ENCODE measurements at places on chromosomes 7 and 10. TPM values are rescaled to one million over a fixed set of nuclear protein-coding genes. Genes with fewer than 3 reads are reported as not detected.

OR2A42 gene
- not detected for total RNA-seq

ZNF736 gene
- total RNA-seq: 8.6 TPM

NMT2 gene
- 7.5 TPM for total RNA-seq

GRCh38 chr7:110568932-110569331 is 522.0 kb upstream of the LRRN3 start:
- peak; percentile 47 for DNase-seq
- peak overlapping the region; percentile 73 for H3K27ac ChIP-seq
- H3K4me3 ChIP-seq: no peak overlapping the region
- no peaks in the 10 kb centered on the region for H3K36me3 ChIP-seq
- H3K27me3 ChIP-seq: no peaks in the 10 kb centered on the region

DNA sequence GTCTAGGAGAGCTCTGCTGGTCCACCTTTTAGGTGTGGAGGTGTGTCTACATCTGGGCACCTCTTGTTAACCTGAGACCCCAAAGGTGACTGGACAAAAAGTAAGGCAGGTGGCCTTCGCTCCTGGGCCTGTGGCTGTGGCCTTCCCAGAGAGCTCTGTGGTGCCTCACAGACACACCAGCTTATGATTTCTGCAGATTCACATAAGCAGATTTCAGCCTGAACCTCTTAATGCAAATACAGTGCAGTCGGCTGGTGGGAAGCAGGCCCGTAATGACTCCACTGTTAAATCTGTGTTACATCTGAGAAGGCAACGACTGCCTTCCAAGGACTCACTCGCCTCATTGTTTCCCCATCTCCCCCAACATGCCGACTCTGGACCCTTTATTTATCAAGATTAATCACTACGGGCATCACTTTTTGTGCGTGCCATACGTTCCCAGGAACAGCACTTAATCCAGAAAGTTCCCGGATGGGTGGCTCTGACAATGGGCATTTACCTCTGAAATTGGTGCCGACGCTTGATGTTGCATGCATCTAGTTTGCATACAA is 119.8 kb downstream of the EBF3 start:
- no peak for DNase-seq
- no peaks in the 10 kb centered on the region for H3K36me3 ChIP-seq
- H3K4me1 ChIP-seq: no peaks in the 10 kb centered on the region
- H3K27ac ChIP-seq: no peak overlapping the region
- H3K27me3 ChIP-seq: no peaks in the 10 kb centered on the region
- no peak overlapping the region for H3K4me3 ChIP-seq

DNA sequence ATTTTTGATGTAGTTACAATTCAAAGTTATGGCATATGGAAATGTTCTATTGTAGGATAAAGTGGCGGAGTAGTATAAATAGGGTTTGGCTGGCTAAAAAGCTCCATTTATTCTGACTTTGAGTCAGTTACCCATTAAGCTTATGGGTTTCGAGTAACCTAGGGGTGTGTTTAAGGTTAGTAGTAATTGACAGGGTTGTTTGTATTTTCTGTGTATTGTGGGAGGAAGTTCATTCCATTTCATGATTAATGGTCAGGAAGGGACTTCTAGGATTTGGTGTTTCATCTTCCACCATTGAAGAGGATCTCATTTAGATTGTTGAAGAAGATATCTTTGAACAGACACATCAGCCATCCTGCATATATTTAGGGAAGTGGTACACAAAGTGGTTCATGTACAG is 75.0 kb downstream of the BICC1 start:
- peaks cover 66% of the 10 kb centered on the region for H3K4me1 ChIP-seq
- H3K27me3 ChIP-seq: no peaks in the 10 kb centered on the region
- H3K4me3 ChIP-seq: no peak overlapping the region
- peaks cover 4% of the 10 kb centered on the region for H3K36me3 ChIP-seq

DNA sequence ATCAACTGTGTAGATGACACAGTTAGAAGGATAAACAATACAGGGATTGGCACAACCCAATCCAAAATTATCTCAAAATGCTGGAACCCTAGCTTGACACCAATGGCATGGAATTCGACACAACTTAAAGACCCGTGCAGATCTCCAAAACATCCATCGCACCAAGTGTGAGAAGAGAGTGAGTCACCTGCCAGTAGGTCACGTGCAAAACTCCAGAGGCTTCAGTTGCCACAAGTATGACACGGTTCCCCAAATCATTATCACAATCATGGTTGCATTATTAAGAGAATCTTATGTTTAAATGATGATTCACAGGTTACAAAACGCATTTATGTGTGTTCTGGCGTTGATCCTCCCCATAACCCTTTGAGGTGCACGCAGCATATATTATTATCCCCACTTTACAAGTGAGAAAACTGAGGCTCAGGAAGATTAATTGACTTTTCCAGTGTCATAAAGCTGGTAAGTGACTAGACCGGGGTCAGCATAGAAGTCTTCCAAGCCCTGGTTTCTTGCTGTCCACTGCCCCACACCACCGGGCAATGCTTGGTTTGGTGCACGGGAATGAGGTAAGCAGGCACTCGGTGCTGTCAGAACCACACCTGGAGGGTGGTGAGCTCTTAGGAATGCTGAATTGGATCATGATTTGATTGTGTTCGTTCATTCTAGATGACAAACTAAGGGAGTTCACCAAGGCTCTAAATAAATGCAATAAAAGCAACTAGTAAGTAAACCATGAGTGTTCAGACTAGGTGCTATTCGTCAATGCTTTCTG is 23.6 kb upstream of the STK17A start:
- no peaks in the 10 kb centered on the region for H3K36me3 ChIP-seq
- H3K4me3 ChIP-seq: no peak overlapping the region
- H3K27ac ChIP-seq: no peak overlapping the region

- H3K36me3 ChIP-seq: no peaks in the 10 kb centered on the region
- H3K27me3 ChIP-seq: no peaks in the 10 kb centered on the region
- peaks cover 38% of the 10 kb centered on the region for H3K4me1 ChIP-seq
- no peak for DNase-seq
These were observed 34.7 kb downstream of the ARL4A start for GRCh38 chr7:12722136-12722535.

DNA sequence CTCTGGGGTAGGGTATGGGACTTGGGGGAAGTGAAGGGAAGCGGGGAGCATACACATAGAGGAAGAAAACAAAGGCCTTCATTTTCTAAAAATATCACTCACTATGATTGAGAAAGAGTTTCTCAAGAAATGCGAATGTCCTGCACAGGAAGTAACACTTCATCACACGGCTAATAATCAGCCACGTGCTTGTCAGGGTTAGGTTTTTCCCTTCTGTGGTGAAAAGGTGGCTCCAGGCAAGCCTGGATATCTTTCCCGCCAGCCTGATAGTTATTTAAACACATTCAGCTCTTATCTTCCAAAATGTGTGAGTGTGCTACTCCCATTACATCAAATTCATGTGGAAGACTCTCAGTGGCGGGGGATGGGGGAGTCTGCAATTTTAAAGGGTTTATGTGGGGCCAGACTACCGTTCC is 166.4 kb upstream of the ADO start:
- no peak overlapping the region for H3K27ac ChIP-seq
- H3K36me3 ChIP-seq: no peaks in the 10 kb centered on the region
- H3K4me3 ChIP-seq: no peak overlapping the region
- H3K27me3 ChIP-seq: no peaks in the 10 kb centered on the region

- no peaks in the 10 kb centered on the region for H3K27me3 ChIP-seq
- no peak for DNase-seq
- H3K4me1 ChIP-seq: peaks cover 72% of the 10 kb centered on the region
- H3K4me3 ChIP-seq: no peak overlapping the region
These were observed 12.3 kb downstream of the TCF7L2 start for GRCh38 chr10:112962343-112962742.
